Esophagus squamous epithelium (tissue), 5 donors: ENCODE measurements at places on chromosomes 7 and 10.

GRCh38 chr10:100656454-100656853 lies 88.9 kb upstream of the PAX2 start:
- no peak for DNase-seq

DNA sequence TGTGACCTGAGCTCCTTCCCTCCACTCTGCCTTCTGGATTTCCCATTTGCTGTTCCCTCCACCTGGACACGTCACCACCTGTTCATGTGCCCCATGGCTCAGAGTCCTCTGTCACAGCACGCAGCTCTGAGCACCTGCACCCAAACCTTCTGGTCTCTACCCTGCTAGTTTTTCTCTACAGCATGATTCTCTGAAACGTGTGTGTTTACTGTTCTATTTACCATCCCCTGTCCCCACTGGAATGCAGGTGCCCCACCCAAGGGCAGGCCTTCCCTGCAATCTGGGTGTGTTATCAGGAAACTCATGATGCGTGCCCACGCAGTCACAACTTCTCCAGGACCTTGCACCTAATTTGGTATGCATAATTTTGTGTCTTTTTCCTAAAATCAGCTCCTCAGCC lies 284.4 kb upstream of the IGFBP3 start:
- DNase-seq = no peak

- no peak for DNase-seq
These were observed 22.5 kb upstream of the ASCC1 start for GRCh38 chr10:72238392-72239175.

GRCh38 chr7:30472081-30472783 lies 6.4 kb downstream of the NOD1 start:
- DNase-seq = no peak

DNA sequence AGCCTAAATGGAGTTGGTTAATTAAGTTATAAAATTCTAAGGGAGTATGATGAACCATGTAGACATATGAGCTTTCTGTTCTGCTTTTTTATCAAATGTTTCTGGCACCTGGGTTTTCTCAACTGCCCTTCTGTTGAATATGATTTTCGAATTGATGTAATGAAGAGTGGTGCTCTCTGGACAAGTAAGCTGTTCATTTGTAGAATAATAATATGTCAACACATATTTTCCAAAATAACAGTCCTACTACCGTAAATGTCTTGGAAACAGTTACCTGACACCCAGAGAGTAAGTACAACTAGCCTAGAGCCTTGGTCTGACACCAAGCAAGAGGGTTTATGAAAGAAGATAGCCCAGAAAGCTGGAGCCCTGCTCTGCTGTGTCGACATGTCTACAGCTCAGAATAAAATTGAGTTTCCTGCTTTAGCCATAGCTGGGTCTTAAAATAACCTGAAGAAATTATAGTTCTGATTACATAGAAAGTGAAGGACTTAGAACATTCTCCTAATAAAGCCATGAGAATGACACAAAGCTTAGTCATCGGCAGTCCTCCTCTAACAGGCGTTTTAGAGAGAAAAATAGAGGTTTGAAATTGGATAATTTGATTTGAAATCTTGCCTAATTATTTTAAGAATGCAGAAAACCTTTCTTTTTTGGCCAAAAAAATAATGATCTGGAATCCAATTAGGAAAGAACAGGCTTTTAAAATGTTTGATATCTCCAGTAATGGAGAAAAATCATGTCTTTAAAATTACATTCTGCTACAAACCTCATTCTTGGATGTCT lies 25.1 kb downstream of the HDAC9 start:
- DNase-seq = no peak

- DNase-seq = no peak
These were observed 6.0 kb downstream of the PLAU start for GRCh38 chr10:73916761-73917470.

DNA sequence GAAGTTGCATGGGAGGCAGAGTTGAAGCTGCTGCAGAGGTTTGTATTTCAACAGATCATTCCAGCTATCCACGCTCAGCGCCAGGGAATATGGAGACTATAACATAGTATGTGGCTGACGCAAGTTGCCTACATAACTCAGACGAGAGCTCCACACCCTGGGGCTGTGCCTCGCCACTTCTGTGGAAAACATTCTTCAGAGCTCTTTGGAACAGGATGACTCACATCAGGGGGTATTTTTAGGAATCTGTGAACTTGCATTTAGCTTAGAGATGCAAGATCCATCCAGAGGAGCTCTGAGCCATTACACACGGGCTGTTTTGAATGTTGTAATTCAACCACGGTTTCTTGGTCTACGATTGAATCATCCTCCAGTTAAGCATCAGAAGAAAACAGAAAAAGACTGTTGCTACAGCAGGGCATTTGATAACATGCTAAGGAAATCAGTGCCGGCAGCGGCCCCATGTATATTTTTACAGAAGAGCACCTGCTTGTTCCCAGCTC lies 481.5 kb upstream of the AKR1E2 start:
- no peak for DNase-seq

DNA sequence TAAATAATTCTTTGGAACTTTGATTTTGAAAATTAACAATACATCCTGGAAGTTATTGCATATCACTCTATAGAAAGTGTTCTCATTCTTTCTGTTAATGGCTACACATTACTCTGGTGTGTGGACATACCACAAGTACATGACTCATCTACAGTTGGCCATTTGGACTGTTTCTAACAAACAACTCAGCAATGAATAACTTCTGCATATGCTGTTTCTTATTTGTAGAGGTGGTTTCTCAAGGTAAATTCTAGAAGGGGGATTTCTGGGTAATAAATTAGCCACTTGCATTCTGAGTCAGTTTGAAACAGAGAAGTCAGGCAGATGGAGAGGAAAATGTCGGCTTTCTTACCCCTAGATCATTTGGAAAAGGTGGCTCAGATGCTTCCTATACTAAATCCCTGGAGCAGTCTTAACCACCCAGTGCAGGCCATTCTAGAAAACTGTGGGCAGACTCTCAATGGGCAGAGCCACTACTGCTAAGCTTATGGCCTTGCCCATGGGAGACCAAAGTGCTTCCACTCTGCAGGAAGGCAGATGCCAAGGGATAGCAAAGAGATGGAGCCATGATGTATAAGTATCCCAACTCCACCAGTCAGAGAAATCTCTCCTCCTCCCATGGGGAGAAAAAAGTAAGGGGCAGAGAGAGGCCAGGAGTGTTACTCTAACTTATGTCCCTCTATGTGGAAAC lies 194.0 kb upstream of the PLPP4 start:
- DNase-seq = no peak

DNA sequence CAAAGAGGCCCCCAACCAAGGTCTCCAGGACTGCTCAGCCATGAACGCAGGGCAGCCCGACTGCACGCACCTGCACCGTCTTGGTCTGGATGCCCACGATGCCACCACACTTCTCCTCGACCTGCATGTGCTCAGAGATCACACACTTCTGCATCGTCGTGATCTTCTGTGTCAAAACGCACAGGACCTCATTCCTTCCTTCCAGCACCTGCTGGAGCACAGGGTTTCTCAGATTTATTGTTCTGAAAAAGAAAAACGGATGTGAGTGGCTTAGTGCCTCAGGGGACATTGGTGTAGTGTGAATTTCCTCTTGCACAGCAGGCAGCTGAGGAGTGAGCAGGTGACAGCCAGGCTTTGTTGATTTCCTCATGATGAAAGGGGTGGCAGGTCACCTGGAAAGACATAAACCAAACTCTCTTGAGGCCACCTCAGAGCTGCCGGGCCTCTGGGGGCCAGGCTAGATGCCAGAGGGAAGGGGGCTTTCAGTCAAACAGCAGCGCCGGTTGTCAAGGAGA lies 38.2 kb downstream of the GSDME start:
- DNase-seq = no peak

- DNase-seq = no peak
These were observed 183.1 kb upstream of the YAE1 start for GRCh38 chr7:39383136-39383535.

DNA sequence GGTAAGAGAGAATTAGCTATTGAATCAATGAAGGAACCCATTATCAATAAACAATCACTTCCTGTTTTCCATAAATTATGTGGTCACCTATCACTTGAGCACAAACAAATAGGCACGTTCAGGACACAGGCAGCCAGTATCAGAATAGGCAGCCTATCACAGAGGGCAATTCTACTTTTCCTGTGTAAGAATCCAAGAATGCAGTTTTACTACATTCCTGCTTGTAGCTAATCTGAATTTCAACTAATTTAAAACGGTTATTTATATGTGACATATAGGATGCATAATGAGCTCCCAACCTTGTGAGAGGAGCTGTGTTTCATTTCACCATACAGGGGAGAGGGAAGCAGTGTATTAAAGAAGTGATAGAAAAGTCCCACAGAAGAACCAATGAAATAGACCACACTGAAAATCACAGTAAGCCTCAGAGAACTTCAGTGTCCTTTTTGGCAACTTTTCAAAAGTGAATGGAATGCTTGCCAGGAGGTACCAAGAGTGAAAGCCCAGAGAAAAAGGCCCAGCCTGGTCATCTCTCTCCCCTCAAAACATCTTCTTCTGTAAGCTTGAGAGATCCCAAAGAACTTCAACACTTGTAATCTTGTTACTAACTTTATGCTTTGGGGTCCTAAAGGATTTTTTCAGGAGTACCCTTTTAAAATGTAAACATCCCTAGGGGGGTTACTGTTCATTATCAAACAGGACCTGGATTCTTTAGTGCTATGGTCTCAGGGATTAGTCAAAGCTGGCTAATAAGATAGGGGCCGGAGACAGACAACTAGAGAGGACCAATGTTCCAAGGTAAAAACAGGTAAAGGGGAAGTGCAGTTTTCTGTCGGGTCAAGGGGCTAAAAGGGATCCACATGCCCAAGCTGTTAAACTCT lies 1.3 kb downstream of the IMMP2L start:
- no peak for DNase-seq

DNA sequence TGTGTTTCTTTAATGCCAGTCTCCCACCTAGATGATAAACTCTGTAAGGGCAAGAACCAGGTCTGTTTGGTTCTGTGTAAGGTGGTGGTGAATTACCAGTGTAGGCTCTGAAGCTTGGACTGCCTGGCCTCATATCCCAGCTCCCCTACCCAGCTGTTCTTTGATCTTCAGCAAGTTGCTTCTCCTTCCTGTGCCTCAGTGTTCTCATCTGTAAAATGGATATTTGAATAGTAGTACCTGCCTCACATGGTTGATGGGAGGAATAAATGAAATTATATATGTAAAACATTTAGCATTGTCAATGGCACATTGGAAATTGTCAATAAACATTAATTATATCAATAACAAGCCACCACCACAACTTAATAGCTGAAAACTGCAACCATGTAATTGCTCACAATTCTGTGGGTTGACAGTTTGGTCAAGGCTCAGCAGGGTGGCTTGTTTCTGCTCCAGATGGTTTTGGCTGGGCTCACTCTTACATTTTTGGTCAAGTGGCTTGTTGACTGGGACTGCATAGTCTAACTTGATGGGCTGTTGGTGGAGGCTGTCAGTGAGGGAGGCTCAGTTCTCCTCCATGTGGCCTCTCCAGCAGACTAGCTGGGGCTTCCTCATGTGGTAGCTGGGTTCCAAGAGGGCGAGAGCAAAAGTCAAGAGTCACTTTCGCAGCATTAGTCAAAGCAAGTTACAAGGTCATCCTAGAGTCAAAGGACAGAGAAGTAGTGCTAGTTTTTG lies 84.5 kb upstream of the DUSP5 start:
- no peak for DNase-seq

DNA sequence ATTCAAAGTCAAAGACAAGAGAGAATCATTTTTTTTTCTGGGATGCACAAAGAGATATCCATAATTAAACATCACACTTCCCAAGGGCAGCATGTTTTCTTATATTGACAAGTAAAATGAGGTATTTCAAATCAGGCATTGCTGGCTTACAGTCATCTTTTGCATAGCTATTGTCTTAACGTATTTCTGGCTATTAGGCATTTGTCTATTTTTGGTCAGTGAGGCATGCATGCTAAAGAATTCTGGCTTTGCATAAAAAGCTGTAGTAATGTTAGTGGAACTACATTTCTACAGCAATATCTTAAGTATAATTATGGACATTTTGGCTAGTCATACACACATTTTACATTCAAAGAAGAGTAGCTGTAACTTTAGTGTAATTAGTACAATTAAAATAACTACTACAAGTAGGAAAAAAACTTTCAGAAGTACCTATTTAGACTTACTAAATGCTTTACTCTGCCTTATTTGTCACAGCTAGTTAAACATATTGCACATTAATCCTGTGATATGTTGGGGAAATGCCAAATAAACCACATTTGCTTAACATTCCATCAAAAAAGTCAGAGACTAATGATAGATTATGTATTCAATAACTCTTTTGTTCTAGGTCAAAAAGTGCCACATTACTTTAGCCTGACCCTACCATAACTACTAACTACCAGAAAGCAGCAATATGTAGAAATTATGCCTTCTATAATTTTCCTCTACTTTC lies 76.4 kb downstream of the RELN start:
- DNase-seq = no peak

DNA sequence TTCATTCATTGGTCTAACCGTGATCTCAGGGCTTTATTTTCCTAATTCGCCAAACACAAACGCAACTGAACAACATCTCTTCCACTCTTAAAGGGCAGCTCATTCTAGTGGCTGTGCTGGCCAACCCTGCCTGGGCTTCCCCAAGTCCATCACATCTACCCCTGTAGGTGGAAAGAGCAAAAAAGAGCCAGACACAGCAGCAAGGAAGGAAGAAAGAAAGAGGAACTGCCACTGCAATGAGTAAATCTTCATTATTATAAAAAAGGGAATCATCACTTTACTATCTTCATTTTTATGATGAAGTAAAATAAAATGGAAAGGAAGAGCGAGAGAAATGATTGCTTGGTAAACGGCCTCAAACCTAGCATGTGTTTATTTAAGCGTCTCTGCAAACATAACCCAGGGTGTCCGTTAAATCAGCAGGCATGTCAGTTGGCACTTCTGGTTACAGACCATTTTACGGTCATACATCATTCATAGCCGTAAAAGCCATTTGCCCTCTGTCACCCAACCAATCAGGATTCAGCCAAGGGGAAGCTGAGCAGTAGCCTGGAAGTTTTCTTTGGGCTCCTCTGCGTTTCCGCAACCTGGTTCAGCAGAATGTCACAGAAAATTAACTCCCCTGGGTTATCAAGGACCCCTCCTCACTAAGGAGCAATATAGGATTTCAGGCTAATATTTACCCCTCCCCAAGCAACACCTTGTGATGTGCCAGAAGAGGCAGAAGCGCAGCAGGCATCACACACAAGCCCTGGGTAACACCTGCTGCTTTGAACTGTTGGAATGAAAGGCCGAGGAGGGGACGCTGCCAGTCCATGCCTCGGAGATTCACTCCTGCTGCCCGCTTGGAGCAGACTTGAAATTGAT lies 234.0 kb downstream of the SNX10 start:
- no peak for DNase-seq

DNA sequence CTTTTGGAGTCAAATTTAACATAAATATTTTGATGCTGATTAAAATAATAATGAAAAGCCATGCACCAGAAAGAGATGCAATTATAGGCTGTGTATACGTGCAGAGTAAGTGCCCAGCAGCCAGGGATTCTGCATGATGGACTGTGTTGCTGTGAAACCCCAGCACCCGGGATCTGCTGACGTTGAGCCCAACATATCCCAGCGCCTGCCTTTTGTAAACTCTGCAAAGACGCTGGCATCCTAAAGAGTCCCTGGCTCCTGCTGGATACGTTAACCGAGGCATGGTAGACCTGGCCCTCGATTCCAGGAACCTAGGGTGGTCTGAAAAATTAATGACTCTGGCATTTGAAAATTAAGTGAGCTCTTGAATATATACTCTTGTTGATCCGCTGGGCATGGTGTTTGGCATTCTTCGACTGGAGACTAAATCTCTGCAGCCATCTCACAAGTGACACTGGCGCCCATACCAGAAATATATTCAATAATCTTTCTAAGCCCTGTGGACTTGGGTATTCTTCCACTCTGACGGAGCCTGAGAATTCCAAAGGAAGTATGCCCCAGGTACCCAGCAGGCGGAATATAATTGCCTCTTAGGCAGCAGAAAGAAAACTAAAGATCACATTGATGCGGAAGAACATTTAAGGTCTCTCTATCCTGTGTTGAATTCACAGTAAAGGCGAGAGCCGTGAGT lies 191.2 kb upstream of the SH2B2 start:
- no peak for DNase-seq
